Thymus (tissue), 14 donors: ENCODE measurements at places on chromosomes 11 and 22. TPM values are rescaled to one million over a fixed set of nuclear protein-coding genes. Genes with fewer than 3 reads are reported as not detected.

DNA sequence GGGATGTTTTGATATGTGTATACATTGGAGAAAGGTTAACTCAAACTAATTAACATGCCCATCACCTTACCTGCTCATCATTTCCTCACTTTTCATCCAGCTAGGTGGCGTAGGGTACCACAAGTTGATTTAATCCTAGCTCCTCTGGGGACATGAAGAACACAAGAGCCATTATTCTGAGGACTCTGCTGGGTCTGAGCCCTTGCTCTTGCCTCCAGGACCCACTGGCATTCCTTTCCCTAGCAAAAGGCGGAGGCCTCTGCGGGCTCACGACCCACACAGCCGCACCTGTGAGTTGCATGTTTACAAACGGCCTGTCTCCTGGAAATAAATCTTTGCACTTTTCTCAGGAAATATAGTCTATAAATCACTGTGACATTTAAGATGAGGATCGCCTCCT lies 871.9 kb downstream of the TBC1D22A start:
- no peaks in the 10 kb centered on the region for H3K4me1 ChIP-seq
- H3K27ac ChIP-seq, result no peak overlapping the region
- no peak for DNase-seq
- no peak overlapping the region for H3K4me3 ChIP-seq
- H3K36me3 ChIP-seq, result no peaks in the 10 kb centered on the region
- H3K27me3 ChIP-seq, result no peaks in the 10 kb centered on the region

DNA sequence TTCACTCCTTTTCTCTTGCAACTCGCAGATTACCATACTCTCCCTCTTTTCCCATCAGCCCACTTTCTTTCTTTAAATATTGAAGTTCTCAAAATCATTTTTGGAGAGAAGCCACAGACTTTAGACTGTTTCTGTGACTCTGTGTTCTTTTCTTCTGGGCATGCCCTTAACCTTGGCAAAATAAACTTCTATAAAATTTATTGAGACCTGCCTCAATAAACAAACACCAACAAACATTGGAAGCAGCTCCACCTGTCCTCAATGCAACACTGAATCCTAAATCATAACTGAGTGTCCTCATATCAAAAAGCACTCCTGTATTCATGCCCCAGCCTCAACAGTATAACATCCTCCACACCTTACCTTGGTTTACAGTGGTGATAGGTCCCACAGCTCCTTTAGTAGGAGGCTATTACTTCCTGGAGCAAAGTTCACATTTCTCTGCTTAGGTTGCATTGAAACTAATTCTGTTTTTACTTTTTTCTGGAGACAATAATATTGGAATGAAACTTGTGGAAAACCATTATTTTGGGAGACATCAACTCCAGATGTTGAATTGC lies 320.0 kb upstream of the LRRC4C start:
- H3K36me3 ChIP-seq, result no peaks in the 10 kb centered on the region
- no peak overlapping the region for H3K27ac ChIP-seq
- H3K4me3 ChIP-seq, result no peak overlapping the region
- no peaks in the 10 kb centered on the region for H3K4me1 ChIP-seq
- DNase-seq, result no peak

Gene OPCML
- total RNA-seq, result 0.09 TPM

Gene TEF
- 5.0 TPM for total RNA-seq

Gene RBMXL2
- 0.09 TPM for total RNA-seq
